ENCODE measurements at places on chromosomes 7 and 10.

DNA sequence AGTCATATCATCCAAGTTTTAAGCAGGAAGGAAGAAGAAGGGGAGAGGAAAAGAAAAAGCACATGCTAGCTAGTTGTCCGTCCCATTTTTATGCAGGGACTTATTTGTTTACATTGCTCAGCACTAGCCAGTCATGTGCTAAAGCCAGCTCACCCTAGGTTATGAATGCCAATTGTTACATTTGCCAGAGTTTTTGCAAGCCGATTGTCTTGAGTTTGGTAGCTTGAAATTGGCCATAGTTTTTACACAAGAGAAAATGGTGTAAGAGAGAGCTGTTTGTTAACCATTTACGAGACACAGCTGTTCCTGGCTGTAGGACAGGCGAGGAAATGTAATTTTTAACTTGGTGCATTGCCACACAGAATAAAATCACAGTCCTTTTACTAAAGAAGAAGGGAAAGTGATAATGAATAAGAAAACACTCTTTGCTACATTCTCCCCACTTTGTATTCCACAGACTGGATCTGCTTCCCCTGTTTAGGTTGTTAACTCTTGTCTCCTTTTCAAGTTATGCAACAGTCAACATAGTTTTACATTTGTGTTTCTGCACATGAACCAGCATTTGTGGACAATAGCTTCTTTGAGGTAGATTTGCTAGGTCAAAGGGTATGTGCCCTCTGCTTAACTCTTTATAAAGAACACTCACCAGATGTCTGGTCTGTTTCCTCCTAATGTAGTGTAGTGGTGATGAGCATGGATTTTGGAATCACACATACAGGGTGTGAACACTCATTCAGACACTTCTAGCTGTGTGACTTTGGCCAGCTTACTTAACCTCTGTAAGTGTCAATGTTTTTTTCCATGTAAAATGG lies 357.2 kb downstream of the LRMDA start:
- no peak for DNase-seq

GRCh38 chr7:138710536-138711385 lies 9.6 kb upstream of the SVOPL start:
- no peak for DNase-seq

DNA sequence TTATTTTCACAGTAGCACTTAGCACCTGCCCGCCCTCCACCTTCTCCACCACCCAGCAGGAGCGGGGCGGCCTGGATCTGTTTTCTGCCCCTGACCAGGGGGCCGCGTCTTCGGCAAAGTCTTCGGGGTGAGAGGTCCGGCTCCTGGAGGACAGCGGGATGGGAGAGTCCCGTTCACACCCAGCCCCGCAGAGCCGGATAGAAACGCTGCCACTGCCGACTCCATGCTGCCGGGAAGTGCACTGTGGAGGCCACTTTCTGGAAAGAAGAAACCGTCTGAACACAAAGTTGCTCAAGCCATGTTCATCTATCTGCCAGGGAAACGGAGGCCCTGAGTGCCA lies 14.5 kb upstream of the ZNF273 start:
- no peak for DNase-seq

DNA sequence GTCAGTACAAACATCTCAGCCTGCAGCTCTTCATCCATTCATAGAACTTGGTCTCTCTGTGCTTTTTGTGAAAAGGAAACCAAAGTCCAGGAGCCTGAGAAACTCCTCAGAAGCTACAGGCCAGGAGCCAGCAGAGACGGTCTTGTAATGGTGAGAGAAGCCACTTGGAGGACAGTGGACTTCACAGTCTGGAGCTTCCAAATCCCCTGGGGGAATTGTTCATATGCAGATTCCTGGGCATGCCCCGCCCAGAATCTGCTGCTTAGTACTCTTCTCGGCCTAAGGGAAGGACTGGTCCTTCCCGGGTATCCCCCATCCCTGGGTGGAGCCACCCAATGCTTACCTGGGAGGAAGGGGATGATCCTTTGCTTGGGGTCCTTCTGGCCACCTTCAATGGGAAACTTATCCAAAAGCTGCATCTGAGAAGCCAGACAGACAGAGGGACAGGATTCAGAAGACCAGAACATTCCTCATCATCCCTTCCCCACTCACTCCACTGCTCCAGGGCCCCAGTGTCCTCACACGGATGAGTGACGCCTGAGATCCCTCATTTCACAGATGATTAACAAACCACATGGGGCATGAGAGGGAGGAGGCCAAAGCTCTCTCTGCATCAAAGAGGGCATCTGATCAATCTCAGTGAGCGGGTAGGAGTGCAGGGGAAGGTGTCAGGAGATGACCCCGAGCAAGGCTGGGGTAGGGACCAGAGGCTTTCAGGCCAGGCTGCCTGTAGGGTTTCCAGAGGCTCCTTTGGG lies 88.4 kb downstream of the SH3PXD2A start:
- no peak for DNase-seq

DNA sequence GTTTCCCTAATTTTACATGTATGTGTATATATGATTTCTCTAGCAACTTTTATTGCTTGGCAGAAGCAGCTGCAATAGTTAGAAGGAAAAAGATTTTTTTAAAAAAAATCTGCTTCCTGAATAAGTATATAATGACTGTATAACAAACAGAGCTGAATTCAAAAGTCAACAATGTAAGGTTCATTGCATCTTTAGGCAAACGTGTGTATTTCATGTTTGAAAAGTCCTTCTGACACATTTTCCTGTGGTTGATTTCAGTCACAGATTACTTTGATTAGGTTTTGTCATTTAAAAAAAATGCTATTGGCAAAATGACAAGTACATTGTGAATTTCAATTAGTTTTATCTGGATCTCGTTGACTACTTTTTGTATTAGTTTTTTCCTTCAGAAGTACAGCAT lies 231.0 kb downstream of the CSTF2T start:
- DNase-seq = no peak

GRCh38 chr7:97026715-97027426 lies 2.2 kb upstream of the DLX5 start:
- DNase-seq = no peak

DNA sequence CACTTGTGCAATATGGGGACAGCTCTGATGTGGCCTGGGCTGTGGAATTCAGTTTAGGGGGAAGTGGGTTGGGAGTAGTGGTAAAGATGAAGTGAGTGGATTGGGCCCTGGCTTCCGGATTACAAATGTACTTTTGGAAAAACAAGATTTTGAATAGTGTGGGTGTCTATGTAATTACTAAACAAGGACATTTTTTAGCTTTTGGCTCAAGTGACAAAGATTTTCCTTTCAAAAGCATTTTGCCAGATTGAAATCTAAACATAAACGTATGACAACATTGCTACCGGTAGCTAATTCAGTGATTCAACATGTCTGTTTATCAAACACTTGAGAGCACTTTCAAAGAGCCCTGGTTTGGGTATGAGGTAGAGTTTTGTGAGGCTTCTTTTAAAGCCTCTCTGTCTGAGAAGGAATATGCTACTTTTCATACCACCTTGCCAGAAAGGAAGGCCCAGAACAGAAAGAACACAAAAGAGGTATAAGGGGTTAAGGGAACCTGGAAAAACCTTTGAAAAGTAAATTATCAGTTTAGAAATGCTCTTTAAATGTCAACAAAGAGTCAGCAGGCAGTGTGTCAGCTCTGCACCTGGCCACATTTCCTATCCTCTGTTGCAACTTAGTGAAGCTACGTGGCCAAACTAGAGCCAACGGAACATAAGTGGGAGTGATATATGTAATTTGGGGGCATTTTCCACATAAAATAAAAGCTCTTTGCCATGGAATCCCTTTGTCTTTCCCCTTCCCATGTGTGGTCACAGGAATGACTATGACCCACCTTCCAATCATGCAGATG lies 516.1 kb downstream of the NRG3 start:
- no peak for DNase-seq

DNA sequence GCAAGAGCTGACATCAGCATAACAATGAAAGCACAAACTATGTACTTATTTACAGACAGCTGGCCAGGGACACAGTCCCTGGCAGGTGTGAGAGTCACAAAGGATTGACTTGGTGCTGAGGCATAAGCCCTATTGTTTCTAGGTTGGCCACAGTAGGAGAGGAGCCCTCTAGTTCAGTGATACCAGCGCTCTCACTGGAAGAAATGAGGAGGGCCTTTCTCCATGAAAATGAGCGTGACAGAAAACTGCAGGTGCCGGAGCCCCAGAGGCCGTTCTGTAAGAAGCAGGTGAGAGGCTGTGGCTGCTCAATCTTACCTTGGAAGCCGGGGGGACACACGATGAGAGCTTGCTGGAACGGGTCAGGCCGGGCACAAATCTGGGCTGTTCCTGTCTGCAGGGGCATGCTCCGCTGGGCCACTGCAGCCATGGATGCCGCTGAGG lies 90.5 kb downstream of the CLEC2L start:
- no peak for DNase-seq

DNA sequence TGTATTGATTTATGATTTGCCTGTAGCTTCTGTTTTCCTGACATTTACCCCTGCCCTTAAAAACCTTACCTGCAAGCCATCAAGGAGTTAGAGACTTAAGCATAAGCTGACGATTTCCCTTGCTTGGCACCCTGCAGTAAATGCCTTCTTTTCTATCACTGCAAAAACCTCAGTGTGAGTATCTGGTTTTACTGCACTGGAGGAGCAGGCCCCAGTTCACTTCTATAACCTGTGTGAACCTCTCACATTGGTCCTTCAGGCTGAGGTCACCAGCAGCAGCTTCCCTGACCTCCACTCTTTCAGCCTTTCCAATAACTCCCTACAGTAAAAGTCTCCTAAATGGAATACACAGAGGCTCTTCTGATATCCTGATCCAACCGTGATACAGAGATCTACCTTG lies 30.5 kb downstream of the NUP42 start:
- DNase-seq = no peak

DNA sequence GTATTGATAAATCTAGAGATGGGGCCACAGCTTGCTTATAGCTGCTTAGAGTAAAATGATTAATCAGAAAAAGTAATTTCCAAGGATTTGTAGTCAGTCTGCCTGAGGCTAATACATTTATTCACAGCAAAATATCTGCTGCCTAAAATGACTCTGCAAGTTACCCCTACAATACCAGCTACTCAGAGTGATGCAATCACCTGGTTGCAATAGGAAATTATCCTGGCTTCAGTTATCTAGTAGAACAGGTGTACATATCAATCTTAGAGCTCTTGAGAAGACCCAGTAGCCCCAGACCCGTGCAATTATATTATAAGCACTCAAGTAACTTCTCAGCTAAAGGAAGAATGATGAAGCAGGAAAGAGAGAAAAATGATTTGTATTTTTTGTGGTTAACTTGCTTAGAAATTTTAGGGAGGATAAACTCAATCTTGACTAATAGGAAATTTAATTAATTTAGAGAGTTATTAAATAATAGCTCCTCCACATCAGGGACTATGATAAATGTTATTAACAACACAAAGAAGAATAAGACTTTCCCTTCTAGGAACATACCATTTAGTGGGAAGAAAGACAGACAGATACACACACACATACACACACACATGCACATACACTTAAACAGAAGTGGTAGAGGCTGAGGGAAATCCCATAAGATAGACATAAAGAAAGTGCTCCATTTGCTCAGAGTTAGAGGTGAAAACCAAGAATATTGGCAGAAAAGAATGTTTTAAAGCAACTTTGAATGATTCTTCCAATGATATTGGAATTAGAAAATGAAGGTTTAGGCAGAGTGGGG lies 140.4 kb upstream of the PRSS1 start:
- DNase-seq = no peak

DNA sequence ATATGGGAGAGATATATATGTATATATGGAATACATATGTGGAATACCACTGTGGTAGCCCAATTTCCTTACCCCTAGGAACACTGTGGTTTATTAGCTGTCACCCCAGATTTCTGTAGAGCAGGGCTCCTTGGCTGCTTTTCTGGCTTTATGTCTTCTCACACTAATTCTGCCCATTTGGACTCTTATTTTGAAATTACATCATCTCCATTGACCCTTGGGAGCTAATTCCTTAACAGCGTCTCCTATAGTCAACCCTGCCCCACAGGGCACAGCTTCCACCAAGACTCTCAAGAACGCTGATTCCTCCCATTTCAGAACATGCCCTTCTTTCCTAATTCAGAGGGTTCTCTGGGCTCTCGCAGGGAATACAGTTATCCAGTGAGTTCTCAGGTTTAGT lies 55.4 kb upstream of the TARP start:
- DNase-seq = no peak

DNA sequence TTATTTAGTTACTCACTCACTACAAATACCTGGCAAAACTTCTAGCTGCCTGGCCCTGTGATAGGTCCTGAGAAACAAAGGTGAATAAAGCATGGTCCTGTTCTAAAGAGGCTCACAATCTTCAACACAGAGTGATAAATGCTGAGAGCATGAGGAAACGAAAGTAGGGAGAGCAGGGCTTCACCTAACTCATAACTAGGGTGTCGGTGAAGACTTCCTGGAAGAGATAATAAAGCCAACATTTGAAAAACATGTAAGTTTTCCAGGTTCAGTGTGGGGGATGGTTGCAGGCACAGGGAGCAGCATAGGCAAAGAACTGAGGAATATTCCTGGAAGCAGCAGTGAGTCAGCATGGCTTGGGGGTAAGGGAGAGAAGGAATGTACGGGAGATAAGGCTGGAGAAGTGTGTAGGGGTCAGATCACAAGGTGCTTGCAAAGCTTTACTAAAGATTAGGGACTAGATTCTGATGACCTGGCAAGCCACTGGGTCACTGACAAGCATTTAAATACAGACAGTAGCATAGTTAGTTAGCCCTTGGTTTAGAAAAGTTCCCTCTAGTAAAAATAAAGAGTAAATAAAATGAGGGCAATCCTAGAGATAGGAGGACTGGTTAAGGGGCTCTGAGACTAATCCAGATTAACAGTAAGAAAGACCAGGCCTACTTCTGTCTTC lies 5.1 kb downstream of the KEL start:
- DNase-seq = no peak

DNA sequence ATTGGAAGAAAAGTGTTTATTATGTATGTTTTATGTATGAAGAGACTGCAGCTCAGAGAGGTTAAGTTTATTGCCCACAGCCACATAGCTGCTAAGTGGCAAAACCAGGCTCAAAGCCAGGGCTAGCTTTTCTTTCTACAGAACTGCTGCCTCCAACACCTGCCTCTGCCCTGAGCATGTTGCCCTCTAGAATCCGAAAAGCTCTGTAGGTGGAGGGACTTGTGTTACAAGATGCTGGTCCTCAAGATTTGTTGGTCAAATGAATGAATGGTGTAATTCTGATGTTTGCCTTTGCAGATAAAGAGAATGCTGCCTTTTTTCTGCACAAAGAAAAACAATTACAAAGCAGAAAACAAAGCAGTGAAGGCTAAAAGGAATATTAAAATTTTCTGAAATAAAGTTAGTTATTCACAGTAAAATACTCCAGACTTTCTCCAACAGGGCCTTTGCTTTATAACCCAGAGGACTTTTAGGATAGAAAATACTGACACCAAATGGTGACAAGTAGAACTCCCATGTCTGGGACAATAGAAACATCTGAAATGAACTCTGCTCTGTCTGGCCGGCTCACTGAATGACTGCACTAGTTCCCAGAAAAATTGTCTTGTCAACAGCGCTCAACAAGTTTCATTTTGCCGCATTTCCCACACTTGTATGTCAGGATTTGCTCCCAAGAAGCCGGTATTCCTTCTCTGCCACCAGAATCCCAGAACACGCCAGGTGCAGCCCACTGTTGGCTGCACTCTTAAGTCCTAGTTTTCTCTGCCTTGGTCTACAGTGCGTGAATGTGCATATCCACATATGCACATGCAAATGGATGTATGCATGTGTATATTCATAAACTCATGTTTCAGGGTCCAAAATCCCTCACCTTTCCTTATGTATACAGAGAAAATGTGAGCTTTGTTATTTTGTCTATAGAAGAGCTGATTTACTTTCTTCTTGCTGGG lies 11.0 kb upstream of the DNTT start:
- DNase-seq = no peak

Data from T-cell (primary cell).